NCI-H2171 treated with DMSO at 0.1 percent for 48 hours (cell line): ENCODE measurements at places on chromosomes 16 and 17.
A peak's percentile ranks its signal among the peaks of the same experiment; 100 is the strongest.

DNA sequence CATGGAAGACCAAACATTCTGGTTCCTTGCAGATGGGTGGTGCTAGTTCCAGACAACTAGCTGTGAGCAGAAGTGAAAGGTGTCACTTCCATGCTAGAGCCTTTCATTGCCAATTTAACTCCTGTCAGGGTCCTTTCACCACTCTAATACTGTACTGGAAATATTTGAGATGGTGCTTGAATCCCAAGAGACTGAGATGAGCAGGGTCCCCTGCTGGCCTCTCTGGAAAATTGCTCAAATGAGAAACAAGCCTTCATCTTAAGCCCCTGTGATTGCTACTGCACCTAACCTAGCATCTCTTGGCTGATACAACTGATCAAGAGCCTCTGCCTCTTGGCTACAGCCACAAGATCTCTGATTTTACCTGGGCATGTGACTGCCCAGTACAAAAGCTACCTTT, 7.4 kb upstream of the VAC14 start:
- DNase-seq: no peak

GRCh38 chr17:15965528-15965927, 20.6 kb downstream of the ADORA2B start:
- peak; percentile 43 for DNase-seq

- DNase-seq: peak; percentile 1
Measured at GRCh38 chr16:26365161-26365940, 673.6 kb downstream of the HS3ST4 start.

DNA sequence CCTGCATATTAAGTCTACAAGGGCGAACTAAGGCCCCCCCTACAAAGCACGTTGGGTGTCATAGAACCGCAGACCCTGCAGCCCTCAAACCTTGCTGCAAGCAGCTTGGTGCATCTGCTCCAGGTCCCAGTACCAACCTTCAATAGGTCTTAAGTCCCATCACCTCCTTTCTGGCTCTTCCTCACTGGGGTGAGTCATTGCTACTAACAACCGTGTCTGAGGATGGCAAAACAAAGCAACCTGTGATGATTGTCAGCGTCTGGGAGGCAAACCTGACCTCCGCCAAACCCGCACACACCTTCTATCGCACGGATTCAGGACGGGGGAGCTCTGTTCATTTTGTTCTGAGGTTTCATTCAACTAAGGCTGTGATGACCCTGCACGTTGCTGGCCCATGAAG, 138.9 kb downstream of the SLC39A11 start:
- DNase-seq: no peak

DNA sequence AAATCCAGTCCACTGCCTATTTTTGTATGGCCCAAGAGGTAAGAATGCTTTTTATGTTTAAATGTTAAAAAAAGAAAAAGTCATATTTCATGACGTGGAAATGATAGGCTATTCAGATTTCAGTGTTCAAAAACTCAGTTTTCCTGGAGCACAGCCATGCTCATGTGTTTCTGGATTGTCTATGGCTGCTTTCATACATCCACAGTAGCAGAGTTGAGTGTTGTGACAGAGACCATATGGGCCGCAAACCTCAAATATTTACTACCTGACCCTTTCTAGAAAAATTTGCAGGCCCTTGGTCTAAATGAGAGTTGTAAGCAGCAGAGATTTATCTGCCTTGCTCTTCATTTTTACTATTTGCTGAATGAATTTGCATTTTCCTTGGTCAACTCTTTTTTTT, 264.1 kb downstream of the CBLN1 start:
- no peak for DNase-seq

DNA sequence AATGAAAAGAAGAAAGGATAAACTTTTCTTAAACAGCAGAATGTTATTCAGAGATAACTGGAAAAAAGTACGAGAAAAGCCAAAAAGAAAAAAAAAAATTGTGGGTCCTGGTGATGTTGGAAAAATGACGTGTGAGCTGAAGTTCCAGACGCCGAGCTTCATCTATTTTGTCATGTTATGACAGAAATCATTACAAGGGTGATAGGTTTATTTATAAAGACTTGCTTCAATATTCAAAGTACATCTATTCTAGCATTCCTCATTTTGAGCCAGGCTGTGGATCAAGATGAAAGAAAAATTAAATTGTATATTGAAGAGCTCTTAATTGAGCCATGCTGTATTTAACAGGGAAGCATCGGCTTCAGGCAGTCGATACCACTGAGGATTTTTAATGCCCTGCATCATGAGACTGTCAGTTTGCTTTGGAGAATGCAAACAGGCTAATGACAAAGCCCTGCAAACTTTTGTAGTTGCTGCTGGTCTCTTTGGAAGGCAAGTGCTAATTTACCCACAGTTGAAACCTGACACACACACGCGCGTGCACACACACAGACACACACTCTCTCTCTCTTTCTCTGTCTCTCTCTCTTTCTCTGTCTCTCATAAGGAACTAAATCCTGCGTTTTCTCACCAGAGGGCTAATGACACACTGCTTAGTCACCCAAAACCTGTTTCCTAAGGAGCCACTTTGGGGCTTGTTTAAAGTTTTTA, 110.7 kb downstream of the WWOX start:
- no peak for DNase-seq

DNA sequence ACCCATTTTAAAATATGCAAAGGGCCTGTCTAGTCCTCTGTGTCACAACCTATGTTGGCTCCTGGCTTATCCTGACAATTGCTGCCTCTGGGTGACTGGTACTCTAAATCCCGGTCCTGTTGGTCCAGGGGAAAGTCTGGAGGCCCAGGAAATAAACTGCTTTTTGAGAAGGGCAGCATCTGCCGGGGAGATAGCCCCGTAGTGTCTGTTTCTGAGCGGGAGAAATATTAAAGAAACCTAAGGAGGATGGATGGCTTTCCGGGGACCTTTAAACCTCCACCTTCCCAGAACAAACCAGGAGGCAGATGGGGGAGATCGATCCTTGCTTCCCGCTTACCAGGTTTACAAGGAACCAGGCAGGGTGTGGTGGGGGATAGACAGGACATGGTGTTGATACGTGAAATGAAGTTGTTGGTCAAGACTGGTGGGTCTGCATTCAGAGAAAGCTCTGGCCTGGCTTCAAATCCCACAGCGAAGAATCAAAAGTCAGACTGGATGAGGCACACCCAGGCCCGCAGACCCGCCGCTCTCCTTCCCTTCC, 3.8 kb downstream of the HOXB2 start:
- DNase-seq: no peak

DNA sequence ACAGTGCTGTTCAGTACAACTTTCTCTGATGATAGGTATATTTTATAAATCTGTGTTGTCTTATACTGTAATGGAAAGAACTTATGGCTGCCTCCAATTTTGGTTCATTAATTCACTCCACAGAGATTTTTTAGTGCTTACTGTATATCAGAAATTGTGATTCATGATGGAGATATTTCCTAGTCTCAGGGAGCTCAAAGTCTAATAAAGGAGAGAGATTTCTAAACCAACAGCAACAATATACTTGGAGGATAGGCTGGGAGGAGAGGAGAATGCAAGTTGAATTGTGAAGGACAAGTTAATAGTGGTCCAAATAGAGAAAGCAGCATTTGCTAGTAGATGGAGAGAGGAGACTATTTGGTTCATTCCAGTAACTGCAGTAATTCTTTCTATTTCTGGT, 63.5 kb downstream of the TANC2 start:
- no peak for DNase-seq

DNA sequence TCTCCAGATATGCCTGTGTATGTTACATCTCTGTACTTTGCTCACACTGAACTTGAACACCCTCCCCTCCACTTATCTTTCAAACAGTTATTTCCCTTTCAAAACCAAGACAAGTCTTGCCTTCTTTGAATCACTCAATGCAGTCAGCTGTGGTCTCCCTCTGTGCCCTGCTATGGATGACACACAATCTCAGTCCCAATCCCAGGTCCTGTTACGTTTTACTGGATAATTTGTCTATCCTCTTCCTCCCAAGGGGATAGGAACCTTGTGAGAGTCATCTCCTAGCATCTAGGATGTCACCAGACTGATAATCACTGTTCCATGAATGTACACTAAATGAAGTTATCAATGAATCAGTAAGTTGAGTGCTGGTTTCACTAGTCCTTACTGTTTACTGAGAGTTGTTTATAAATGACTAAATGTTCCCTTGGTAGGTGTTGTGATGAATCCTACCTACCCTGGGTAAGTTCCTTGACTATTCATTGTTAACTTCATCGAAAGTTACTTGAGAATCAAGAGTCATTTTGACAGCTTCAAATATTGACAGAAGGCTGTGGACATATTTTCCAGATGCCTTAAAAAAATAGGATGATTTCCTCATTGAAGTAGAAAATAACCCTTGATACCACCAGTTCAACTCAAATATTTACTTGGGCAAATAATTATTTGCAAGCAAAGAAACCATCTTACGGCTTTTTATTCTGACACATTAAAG, 244.9 kb downstream of the PRKCA start:
- no peak for DNase-seq

DNA sequence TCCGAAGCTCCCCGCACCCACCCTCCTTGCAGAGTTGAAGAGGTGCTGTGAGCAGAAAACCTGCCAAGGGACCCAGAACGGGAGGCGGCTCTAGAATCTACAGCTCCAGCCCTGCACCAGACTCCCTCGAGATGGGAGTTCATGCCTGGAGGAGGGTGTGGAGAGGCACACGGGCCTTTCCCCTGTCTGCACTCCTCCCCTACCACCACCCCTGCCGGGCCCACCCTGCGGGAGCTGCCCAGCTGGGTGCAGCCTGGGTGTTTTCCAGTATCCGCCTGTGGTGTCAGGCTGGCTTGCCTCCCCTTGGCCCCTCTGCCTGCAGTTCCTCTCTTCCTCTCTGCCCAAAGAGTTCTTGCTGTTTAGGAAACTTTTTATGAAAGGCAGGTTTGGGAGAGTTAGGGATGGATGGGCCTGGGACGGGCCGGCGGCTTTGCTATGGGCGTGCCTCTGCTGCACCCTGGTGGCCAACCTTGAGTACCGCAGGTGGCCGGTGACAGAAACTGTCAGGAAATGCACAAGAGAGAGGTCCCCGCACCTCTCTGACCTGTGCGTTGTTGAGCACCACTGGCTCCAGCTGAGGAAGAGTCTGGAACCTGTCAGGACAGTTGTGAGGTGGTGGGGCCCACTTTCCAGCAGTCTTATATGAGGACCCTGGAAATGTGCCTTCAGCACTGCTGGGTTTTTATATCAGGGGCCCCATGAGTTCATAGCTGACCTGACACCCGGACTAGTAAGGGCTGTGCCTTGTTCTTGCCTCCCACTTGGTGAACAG, 354.1 kb downstream of the SEC14L1 start:
- DNase-seq: peak; percentile 56

DNA sequence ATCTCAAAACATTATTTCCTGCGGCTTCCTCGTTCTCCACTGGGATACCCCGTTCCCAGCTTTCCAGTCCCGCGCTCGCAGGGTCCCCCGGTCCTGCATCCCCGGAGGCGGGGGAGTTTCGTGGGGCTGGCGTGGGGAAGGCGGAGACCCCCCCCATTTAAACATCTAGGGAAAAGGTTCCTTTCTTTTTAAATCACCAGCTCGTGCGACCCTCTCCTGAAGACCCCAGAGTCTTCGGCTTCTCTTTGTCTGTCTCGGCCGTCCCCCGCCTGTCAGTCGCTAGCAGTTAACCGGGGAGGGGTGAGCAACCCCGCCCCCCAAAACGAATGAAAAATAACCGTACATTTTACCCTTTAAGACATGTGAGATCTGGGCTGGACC, 473 bp upstream of the IGF2BP1 start:
- DNase-seq: no peak

- no peak for DNase-seq
Measured at GRCh38 chr17:57536789-57537523, 208.1 kb downstream of the CCDC182 start.

GRCh38 chr16:88640498-88641247, 2.3 kb downstream of the IL17C start:
- DNase-seq: no peak

DNA sequence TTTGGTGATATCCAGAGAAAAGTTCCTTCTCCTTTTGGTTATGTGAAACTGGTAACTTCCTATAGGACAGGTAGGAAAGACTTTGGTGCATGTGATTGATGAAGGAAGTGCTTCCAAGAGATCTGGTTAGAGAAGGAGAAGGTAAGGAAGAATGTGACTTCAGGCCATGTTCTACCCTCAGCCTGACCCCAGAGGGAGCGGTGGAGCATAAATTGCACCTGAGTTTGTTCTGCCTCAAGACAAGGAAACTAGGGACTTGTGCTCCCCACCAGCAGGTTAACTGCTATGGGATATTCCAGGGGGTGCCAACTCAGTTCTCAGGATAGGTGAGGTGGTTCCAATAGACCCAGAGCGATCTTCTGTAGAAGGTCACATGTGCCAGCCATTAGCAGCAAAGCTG, 299.3 kb upstream of the XYLT1 start:
- no peak for DNase-seq

DNA sequence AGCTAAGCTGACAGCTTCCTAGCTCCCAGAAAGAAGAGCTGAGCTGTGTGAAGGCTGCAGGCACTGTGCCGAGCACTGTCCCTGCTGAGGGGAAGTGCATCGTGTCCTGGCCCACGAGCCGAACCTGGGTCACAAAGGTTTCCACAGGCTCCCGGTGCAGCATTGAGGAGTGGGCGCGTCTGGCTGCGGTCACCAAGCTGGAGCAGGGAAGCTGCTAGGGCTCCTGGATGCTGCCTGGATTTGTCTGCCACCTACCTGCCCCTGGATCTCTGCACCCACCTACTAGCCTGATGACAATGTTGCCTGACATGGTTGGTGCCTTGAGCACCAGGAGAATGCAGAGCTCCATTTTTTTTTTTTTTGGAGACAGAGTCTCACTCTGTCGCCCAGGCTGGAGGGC, 6.5 kb upstream of the SRRM2 start:
- no peak for DNase-seq

- DNase-seq: peak; percentile 28
Measured at GRCh38 chr17:39800540-39800939, 62.8 kb downstream of the GRB7 start.

DNA sequence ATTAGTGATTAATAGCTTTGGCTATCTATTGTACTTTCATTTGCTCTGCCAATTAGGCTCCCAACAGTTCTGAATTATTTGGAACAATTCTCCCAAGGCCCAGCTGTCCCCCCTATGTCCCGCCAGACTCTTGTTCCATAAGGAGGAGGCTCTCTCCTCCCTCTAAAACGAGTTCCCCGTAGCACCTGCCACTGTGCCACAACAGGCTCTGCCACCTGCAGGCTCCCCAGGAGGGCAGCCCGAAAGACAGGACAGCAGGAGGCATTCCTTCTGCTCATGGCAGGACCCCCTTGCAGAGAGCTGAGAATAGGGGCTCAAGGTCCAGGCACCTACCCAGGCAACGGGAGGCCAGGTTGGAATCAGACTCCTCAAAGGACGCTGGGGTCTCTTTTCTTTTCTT, 9.0 kb downstream of the PITPNM3 start:
- DNase-seq: peak; percentile 48

- no peak for DNase-seq
Measured at GRCh38 chr16:79543219-79543618, 57.3 kb downstream of the MAF start.

- DNase-seq: no peak
Measured at GRCh38 chr16:89708481-89708931, 7.0 kb upstream of the SPATA2L start.

GRCh38 chr17:46792071-46792470, 26.4 kb downstream of the WNT3 start:
- DNase-seq: no peak
